ENCODE measurements at places on chromosomes 3 and 15.

DNA sequence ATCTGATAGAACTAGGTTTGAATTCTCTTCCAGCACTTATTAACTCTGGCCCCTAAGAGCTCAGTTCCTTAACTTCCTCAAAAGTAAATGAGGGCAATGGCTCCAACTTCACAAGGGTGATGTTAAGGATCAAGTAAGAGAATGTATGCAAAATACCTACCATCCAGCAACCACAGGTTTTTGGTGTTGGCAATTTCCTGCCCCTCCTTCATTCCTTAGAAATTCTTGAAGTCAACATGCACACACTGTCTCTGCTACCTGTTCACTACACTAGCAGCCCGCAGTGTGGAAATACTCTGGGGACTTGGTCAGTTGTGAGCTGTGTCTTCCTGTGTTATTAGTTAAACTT is 5.0 kb downstream of the ZBED2 start:
- no peak for DNase-seq

DNA sequence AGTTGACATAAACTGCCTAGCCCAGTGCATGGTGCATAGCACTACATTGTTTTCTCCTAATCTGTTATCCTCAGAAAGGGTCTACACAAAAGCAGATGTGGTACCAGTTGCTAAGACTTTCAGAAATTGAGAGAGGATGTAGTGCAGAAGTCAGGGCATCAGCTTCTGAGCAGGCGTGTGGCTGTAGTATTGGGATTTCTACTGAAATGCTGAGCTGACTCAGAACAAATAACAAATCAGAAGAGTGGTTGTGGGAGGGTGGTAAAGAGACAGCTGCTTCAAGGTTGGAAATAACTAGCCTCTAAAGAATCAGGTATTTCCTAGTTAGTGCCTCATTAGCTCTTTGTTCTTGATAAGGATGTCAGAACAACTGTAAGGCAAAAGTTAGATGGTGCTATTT is 161.3 kb downstream of the AKAP13 start:
- DNase-seq, result no peak

- peak; percentile 23 for DNase-seq
Measured at GRCh38 chr3:5205165-5205941, 17.8 kb downstream of the EDEM1 start.

DNA sequence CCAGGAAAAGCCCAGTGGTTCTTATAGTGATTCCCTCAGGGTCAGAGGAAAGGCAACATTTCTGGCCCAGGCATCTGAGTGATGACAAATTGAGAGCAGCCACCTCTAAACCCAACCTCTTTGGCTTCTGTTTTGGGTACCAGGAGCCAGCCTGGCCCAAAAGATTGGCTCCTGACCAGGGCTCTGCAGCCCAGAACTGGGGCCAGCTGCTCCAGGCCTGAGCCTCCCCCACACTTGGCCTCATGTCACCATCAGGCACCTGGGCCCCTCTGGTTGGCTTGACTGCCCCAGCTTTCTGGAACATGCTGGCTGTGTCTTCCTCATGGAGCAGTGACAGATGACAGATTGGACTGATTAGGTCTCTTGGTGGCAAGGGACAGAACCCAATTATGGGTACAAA is 26.0 kb upstream of the HCN4 start:
- no peak for DNase-seq

GRCh38 chr3:81425198-81425868 is 336.1 kb downstream of the GBE1 start:
- DNase-seq, result no peak

GRCh38 chr3:39329493-39329892 is at the start of gene CCR8:
Gene CCR8 (plus strand): TSS chr3:39329709. CDS start chr3:39332332, 2,623 bp downstream.
- DNase-seq, result no peak

- DNase-seq, result no peak
Measured at GRCh38 chr3:16743276-16743675, 138.1 kb upstream of the DAZL start.

DNA sequence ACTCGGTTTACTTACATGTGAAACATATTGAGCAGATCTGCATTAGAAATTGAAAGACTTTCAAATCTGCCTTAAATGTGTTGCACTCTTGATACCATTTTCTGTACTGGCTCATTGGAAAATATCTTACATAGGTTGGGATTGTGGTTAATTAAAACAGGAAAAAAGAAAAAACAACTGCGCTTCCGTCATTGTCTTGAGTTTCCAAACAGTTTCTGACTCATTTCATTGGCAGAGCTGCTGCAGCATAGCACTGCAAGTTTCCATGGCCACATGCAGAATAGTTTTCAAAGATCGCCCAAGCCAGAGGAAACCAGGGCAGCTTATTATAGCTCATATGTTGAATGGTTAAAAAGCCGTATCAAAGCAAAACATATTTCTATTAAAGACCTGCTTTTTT is 446.6 kb upstream of the BCHE start:
- peak; percentile 1 for DNase-seq

DNA sequence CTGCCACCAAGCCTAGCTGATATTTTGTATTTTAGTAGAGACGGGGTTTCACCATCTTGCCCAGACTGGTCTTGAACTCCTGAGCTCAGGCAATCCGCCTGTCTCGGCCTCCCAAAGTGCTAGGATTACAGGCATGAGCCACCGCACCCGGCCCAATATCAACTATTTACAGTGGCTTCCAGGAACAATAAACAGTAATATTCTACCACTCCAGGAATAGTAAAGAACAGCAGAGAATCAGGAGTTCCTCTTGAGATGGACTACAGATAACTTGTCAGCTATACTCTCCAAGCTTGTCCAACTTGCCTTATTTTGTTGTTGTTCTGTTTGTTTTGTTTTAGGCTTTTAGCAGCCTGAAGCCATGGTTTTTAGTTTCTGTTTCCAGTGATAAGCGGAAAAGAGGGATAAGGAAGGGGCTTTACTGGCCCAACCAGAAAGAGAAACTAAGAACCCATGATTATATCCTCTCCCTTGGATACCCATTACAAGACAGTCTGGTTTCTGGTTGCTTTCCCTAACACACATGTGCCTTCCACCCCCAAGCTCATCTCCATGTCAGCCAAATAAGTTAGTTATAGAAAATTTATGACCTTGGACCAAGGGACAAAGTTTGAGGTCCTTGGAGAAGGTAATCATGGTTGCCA is 36.7 kb downstream of the ARHGEF3 start:
- no peak for DNase-seq

- DNase-seq, result no peak
Measured at GRCh38 chr3:35773417-35773816, 134.1 kb downstream of the ARPP21 start.

Measured in occipital lobe (tissue), 3 donors.